ENCODE measurements at places on chromosomes 12 and 14.
A peak's percentile ranks its signal among the peaks of the same experiment; 100 is the strongest.

GRCh38 chr14:34853041-34853440, 22.1 kb downstream of the BAZ1A start:
- DNase-seq = no peak

DNA sequence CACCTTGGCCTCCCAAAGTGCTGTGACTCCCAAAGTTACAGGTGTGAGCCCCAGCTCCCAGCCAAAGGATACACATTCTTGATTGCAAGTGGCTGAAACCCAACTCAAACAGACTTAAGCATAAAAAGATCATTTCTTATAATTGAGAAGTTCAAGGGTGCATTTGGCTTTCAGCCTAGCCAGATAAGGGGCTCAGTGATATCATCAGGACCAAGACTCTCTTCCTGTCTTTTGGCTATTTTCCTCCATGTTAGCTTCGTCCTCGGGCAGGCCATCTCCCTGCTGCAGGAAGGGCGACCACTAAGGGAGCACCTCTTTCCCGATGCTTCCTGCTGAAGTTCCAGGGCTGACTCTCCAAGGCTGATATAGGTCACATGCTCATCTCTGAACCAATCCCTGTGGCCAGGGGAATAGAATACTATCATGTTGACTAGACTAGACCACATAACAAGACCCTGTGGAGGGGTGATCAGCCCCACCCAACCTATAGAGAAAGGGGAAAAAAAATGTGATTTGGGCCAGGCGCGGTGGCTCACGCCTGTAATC, 9.8 kb upstream of the KRT8 start:
- DNase-seq = no peak

- peak; percentile 52 for DNase-seq
These were observed 8.6 kb downstream of the CIPC start for GRCh38 chr14:77106666-77107065.

DNA sequence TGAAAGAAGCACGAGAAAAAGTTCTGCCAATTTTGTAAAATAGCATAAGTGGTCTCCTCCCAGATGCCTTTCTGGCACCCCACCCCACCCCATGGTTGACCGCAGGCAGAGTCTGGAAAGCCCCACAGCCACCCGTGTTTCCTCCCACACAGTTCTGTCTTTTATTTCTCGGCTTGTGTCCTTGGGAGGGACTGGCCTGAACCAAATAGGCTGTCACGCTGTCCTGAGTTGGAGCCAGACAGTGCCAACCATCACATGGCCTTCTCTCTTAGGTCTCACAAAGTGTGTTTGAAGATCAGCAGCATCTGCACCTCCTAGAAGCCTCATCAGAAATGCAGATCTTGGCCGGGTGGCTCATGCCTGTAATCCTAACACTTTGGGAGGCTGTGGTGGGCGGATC, 10.2 kb upstream of the LTA4H start:
- DNase-seq = no peak

DNA sequence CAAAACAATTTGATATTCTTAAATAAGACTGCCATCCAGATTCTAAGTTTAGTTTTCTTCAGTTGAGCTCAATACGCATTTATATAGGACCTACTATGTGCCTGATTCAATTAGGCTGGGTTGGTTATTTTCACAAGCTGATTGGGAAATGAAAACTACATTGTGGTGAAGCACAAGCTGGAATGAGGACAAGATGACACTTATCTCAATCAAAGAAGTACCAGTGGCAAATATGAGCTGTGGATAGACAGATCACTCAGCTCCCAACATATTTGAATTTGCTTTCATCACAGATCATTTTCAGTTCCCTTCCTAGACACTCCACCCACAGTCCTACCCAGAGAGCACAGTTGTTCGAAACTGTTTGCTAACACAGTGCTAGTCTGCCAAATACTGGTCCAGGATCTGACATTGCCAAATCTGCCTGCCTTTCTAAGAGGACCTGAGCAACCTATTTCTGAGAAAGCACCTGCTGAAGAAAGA, 74.7 kb downstream of the LLPH start:
- DNase-seq = peak; percentile 49

DNA sequence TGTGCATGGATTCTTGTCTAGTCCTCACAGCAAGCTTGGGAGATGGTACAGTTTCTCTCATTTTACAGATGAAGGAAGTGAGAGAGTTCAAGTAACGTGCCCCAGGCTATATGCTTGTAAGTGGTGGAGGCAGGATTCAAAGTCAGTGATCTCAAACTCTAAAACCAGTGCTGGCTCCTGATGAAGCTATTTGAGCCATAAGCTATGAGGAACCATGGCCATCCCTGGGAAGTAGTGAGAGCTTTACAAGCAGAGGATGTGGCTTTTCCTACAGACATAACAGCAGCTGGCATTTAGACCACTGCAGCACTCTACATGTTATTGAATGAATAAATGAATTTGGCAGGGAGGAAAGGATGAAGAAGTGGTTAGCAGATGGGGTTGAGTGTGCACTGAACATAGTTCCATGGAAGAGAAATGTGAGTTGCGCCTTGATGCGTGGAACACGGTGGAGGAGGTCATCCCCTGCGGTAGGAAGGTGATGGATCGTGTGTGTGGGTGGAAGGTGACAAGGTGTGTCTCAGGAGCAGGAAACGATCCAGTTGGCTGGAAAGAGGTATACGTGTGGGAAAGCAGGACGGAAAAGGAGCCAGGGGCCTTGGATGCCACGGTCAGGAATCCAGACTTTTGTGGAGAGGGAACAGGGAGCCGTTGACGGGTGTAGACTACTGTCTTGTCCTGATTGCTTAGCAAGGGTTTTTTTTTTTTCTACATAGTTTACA, 65.2 kb downstream of the RFX4 start:
- DNase-seq = no peak

GRCh38 chr14:52272375-52272774, 4.9 kb downstream of the PTGDR start:
- peak; percentile 47 for DNase-seq

DNA sequence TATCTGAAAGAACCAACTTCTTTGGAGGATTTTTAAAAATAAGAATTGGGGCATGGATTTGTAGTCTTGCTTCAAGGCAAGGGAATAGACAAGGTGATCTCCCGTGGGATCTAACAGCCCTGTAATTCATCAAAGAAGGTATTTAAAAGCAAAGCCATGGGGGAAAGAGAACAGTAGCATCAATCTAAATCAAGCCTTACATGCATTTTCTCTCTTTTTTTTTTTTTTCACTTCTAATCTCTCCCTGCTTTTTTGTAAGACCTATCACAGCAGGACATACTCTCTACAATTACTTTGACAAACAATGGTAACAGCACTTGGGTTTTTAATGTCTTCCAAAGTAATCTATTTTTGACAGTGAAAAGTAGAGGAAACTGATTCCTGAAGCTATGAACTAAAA, 367.9 kb downstream of the PAWR start:
- no peak for DNase-seq

DNA sequence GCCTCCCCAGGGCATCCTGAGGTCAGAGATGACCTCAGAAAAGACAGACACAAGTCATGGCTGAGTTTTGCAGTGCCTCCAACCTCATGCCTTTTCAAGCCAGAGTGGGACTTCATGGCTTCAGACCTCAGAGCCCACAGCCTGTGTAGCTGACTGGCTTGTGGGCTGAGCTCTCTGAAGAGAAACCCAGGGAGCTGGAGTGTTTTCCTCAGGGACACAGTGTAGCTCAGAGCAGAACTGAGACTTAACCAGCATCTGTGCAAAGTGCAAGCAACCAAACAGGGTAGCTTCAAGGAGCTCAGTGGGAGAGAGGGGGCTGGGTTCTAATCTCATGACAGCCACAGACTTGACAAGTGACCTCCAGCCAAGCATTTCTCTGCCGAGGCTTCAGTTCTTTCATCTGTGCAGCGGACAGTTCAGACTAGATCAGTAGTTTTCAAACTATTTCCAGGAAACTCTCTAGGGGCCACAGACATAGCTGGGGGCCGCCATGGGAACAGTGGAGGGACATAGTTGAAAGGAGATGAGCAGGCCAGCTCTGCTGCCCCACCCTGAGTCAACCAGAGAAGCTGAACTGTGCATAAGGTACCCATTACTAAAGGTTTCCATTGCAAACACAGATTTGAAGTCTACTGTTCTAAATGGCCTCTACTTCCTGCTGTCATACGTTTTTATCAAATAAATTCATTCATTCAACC, 80.0 kb downstream of the LGMN start:
- no peak for DNase-seq

DNA sequence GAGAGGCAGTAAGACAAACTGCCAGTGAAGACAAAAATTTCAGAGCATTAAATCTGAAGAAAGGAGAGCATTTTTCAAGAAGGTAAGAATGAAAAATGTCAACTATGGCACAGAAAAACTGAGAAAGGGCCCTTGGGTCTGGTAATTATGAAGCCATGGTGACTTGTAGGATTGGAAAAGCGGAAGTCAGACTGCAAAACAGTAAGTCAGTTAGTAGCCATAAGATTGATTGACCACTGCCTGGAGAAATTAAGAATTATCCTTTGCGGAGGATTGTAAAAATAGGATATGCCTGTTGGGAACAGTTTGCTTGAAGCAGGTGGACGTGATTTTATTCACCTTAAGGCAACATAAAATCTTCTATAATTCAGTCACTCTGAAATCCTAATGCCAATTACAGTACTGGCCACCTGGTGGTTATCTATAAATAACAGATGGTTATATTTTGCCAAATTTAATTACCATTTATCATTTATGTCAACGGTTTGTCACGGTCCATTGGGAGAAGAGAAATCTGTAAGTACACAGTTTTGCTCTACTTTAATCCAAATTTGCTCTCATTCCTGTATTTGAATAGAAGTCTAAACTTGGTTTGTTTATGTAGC, 127.1 kb upstream of the CNTN1 start:
- DNase-seq = no peak

DNA sequence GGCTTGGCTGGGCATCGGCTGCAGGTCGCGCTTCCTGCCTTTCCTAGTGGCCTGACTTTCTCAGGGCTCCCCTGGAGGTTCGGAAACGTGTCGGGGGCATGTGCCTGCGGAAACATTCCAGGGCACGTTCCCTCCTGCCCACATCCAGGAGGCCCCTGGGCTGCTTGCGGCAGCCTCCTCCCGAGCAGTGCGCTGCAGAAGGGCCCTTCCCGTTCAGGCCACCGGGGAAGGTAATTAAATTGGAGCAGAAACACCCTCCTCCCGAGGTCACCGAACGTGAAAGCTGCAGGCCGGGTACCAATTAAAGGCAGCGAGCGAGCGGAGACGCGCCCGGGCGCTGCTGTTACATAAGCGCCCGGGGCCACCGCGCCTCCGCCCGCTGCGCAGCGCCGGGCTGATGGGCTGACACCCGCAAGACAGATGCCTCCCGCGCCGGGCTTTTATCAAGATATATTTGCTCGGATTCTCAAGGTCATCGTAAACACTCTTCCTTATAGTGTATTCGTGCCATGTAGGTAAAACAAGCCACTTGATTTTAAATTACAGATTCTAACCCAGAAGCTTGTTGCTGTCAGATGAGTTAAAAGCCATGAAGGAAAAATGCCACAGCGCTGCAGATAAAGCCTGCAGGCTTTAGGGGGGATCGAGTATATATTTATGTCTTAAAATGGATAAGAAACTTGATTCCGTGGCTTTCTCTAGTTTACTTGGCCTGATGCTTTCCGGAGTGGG, 31.4 kb downstream of the SSPN start:
- DNase-seq = no peak

GRCh38 chr14:70645892-70646291, 4.2 kb downstream of the TTC9 start:
- no peak for DNase-seq

DNA sequence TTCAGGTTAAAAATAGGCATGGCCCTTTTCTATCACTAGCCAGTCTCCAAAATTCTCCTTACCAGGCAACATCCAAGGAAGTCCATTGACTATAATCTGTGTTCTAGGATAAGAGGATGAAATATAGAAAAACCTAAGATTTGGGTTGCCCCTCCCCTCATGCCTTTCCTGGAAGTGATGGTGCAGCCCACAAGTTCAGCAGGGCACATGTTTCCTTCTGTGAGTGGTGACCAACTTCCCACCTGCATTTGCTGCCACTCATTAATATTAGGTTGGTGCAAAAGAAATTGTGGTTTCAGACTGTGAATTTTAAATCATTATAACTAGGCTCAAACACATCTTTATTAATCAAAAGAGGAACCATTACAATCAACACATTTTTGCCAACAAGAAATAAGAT, 250.5 kb upstream of the FKBP4 start:
- DNase-seq = no peak

DNA sequence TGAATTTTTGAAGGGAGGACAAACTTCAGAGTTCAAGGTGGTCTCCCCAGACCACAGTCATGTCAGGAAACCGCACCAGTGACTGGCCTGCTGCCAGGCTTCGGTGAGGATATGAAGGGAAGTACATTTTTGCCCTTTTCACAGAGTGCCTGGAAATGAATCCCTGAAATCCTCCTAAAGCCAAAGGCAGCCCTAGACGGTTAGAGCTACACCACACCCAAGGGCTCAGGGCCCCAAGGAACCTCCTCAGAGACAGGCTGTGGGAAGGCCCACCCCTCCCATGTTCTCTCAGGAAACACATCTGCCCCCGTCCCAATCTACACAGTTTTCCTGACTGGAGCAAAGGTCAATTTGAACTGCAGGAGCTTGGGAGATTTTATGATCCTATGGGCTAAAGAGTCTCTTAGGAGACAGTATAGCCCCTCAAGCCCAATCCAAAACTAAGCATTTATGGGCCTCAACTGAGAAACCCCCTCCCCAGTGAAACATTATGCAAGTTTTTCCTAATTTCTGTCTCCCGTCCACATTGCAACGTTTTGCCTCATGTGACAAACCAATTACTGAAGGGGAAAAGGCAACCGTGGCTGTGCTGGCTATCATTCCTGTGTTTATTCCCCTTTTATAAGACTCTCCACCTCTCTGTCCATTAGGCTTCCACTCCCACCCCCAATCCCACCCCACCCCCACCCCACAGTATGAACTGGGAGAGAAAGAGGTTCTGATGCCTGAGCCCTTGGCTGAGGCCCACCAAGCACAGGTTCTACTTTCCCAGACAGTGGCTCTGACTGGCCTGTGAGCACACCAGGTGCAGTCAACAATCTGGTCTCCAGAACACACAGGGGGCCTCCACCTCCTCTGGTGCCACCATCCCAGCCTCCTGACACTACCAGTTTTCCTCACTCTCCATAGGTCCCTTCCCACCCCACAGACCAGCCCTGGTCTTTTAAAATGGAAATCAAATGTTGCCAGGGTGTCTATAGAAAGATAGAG, 9.6 kb upstream of the RNASE1 start:
- DNase-seq = no peak

GRCh38 chr14:24098927-24099813, 5.1 kb downstream of the PCK2 start:
- DNase-seq = peak; percentile 5

DNA sequence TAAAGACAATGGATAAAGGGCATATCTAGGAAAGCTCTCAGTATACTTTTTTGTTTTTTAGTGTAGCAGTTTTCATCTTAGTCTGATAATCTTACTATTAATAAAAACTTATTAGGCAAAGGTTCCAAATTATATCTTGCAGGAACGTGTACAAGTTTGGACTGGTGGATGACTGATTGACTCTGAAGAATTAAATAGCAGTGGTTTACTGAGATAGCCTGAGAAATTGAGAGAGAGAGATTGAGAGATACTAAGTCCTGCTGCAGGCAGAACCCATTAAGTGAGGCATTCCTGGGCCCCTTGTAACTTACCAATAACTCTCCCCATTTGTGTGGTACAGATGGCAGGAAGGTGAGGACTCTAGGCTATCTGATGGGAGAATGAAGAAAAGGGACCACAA, 80.2 kb upstream of the SLC38A2 start:
- no peak for DNase-seq

- DNase-seq = no peak
These were observed 68.7 kb upstream of the TMPO start for GRCh38 chr12:98446682-98447081.

GRCh38 chr12:110249105-110249504, 31.9 kb upstream of the ATP2A2 start:
- DNase-seq = peak; percentile 87
